ENCODE measurements at places on chromosomes 6 and 20. TPM values are rescaled to one million over a fixed set of nuclear protein-coding genes. Genes with fewer than 3 reads are reported as not detected.

GRCh38 chr20:47346172-47346571 lies 10.3 kb downstream of the ZMYND8 start:
- H3K4me3 ChIP-seq = no peak overlapping the region
- H3K27me3 ChIP-seq = no peaks in the 10 kb centered on the region
- H3K4me1 ChIP-seq = peaks cover 9% of the 10 kb centered on the region
- H3K36me3 ChIP-seq = no peaks in the 10 kb centered on the region
- no peak for DNase-seq
- H3K27ac ChIP-seq = peak overlapping the region; percentile 99

DNA sequence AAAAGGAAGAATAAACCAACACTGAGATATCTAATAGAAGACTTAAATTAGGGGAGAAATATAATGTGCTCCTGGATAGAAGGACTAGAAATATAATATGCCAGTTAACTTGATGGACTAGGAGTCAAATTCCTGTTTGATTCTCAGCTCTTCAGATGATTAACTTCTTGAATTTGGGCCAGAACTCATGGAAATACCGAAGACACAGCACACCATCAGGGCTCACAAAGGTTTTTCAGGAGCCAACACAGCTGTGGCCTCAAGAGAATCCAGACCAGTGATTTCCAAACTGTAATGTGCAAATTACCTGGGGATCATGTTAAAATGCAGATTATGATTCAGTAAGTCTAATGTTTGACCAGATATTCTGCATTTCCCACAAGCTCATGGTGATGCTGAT lies 33.8 kb upstream of the LRRC1 start:
- no peaks in the 10 kb centered on the region for H3K27me3 ChIP-seq
- no peak overlapping the region for H3K27ac ChIP-seq
- H3K4me3 ChIP-seq = no peak overlapping the region
- no peak for DNase-seq
- no peaks in the 10 kb centered on the region for H3K4me1 ChIP-seq

DNA sequence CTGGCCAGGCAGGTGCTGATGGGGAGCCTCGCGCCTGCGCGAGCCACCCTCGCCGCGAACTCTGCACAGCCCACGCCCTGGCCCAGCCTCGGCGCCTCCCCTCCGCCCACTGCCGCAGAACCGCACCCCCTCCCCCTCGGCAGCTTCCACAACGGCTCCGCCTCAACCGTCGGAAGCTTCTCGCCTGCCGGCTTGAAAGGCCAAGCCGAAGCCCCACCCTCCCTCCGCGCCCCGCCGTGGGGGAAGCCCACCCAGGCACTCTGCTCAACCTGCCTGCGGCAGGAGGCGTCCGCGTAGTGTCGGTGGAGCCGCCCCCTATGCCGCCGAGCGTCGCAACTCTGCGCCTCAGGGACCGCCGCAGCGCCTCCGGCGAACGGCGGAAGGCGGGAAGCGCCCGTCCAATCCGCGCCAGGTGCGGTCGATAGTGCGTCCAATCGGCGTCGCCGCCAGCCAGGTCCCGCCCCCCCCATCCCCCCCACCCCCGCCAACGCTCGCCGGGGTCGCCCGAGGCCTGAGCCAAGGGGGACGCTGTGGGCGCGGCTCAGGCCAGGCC lies at the start of gene SYCP2:
Gene SYCP2 (minus strand): TSS at position 342 of the 553 bp plus-strand sequence. CDS start 11,224 bp downstream, outside the sequence.
- no peaks in the 10 kb centered on the region for H3K27me3 ChIP-seq
- no peaks in the 10 kb centered on the region for H3K36me3 ChIP-seq

DNA sequence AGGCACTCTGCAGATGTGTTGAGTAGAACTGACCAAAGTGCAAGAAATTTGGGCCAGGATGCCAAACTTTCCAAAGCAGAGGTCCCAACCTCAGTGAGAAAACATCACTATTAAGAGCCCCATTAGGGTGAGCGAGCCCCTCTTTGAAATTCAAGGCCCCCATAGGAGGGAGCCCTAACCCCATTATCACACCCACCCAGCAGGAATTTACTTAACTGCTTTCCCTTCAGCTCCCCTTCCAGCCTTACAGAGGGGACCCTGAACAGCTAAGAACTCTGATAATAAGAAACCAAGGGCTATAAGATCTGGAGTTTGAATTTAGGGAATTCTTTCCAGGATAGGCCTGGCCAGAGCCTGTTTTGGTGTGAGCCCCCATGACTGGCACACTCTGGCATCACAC lies 130.6 kb downstream of the NFATC2 start:
- DNase-seq = no peak
- no peaks in the 10 kb centered on the region for H3K27me3 ChIP-seq
- H3K36me3 ChIP-seq = no peaks in the 10 kb centered on the region
- H3K4me3 ChIP-seq = no peak overlapping the region
- peaks cover 10% of the 10 kb centered on the region for H3K4me1 ChIP-seq

KCNK15 gene
- total RNA-seq = 7.3 TPM

IP6K3 gene
- 0.66 TPM for total RNA-seq

GABRR1 gene
- total RNA-seq = not detected

All from breast epithelium (tissue), 4 donors.